ENCODE measurements at places on chromosomes 6 and 20.

GRCh38 chr20:5945963-5946362 lies 4.4 kb downstream of the TRMT6 start:
- no peak for DNase-seq

GRCh38 chr6:90448836-90449235 lies 138.0 kb downstream of the MAP3K7 start:
- DNase-seq: no peak

- no peak for DNase-seq
These were observed 2.2 kb downstream of the RAB5IF start for GRCh38 chr20:36607586-36608387.

- no peak for DNase-seq
These were observed 9.4 kb downstream of the PCK1 start for GRCh38 chr20:57570145-57570850.

DNA sequence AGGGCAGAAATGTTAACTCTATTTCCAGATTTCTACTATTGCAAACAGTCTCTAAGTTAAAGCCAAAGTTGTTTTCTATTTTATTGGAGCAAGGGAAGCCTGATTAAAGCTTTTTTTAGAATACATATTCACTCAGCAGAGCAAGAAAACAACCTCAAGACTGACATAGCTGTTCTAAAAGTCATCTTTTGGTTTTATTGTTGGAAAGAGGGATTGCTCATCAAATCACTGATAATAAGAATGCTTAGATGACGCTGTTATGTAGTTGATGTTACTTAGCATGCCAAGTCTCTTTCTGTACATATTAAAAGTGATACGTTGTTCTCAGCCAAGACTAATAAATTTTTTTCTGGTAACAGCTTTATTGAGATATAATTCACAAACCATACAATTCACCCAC lies 172.6 kb upstream of the LAMA2 start:
- no peak for DNase-seq

DNA sequence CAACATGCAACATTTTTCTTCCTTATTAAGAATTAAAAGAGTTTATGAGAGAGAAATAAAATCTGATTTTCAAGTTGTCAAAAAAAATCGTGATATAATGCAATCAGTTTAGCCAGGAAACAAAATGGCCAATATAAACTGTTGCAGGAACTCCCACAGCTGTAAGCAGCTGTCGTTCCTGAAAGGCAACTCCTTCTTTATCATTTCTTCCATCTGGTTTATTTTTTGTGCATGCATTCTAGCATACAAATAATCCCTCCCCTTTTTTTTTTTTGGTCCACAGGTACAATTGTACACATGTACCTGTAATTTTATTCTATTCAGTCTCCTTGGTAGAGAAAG lies 19.7 kb downstream of the TRAF3IP2 start:
- no peak for DNase-seq

DNA sequence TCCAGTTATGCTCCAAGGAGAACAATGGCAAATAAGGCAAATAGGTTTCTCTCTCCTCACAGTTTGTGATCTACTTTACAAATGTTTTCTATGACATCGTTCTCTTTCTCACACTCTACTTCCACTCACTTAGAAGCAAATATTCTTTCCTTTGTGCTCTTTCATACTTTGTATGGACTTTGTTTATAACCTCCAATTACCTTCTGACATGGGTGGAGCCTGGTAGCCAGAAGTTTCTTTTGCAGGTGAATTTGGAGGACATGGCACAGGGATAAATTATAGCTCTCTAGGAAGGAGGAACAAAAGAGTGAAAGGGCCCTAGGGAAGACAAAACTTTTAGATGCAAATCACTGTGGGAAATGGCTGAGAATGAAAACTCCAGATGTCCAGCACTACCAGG lies 69.3 kb downstream of the OPN5 start:
- DNase-seq: no peak

DNA sequence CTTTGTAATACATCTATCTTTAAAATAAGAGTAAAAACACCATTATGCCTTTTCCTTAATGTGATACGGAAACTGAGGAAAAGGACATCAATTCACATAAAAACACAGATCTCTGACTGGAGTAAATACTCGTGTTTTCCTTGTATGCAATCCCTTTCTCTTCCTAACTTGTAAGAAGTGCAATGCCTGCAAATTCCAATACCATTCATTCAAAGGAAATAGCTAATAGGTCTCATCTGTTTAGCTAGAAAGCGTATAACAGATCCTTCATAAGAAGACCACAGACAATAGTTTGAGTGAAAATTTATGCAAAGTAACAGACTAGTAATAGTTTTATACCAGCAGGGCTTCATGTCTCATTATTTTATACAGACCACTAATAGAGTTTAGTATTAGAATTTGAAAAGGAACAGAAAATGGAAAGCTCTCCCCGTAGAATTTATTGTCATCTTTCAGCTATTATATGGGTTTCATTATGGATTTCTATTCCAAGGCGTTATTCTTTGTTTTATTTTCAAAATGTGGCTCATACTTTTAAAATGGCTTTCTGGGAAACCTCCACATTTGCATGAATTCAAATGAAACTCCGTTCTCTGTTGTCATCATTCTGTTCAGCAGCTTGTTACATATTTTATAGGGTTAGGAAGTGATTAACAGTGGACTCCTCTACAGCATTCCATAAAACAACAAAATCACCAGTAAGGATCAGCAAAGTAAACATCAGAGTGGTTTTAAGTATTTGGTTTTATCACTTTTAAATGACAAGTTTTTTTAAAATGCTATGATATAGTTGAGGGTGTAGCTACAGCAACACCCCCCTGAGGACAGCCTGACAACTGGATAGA lies 186.7 kb downstream of the BTBD9 start:
- no peak for DNase-seq

Measured in hippocampal formation (tissue), 2 donors.